ENCODE measurements at places on chromosomes 16 and 17.
A peak's percentile ranks its signal among the peaks of the same experiment; 100 is the strongest.

DNA sequence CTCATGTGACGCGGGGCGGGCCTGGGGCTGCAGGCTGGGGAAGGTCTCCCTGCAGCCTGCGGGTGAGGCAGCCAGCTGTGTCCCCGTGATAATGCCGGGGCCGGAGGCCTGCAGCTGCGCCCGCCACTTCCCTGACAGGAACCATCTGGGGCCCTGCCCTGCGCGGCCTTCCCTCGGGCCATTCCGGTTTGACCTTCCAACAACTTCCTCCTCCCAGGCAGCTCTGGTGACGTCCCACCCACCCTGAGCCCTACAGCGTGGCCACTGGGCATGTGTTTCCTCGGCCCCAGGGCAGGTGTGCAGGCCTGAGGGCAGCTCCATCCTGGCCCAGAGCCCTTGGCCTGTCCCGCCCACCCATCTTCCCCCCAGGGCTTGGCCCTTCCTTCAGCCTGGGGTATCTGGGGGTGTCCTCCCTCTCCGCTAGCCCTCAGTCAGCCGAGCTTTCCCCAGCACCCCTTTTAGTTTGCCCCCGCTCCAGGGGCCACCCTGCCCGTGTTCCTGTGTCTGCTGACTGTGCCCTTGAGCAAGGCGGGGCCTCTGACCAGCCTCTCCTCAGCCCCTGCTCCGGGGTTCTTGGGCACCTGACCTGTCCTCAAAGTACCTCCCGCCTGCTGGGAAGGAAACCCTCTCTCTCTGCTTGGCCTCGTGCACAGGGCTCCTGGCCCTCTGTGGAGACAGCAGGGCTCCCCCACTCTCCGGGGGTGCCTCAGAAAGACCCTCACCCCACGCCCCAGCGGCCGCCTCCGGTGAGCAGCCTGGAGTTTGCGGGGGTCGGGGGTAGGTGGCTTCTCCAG lies at the start of gene CBFA2T3:
TSS of gene CBFA2T3 (minus strand) at position 190 of the 794 bp plus-strand sequence. CDS start 400 bp downstream, outside the sequence.
- DNase-seq = no peak

GRCh38 chr16:68331879-68332410 lies 21.1 kb downstream of the PRMT7 start:
- peak; percentile 62 for DNase-seq

DNA sequence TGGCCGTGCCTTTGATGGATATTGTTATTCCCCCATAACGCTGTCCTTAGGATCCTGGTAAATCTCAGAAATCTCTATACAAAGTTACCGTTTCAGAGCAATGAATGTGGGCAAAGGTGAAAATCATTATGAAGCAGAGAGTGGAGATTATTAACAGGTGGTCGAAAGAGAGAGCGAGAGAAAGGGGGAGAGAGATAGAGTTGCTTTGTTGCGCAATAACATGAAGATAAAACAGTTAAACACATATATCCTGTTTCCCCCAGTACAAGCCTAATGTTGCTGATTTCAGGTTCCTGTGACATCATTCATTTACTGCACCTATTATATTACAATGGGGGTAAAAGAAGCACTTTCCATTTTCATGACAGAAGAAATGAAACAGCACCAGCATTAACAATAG lies 535.4 kb upstream of the RBFOX1 start:
- no peak for DNase-seq

GRCh38 chr16:87924811-87925670 lies 11.3 kb downstream of the CA5A start:
- DNase-seq = no peak

- DNase-seq = no peak
These were observed 18.4 kb upstream of the C16orf82 start for GRCh38 chr16:27048316-27048715.

DNA sequence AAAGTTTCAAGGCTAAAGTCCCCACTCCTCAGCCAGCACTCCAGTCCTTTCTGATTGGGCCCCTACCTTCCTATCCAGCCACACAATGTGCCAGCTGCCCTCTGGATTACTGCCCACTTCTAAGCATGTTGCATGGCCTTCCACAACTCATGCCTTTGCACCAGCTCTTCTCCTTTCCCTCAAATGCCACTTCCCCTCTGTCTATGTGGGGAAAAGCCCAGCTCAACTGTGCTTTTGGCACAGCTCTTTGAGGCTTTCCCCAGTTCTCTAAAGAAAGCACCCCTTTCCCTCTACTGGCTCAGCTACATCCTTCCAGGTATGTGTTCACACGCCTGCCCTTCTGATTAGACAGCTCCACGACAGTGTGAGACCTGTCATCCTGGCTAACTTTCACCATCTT lies 18.5 kb downstream of the GTF3C1 start:
- no peak for DNase-seq

- DNase-seq = no peak
These were observed 6.6 kb downstream of the SEZ6 start for GRCh38 chr17:28999206-28999605.

DNA sequence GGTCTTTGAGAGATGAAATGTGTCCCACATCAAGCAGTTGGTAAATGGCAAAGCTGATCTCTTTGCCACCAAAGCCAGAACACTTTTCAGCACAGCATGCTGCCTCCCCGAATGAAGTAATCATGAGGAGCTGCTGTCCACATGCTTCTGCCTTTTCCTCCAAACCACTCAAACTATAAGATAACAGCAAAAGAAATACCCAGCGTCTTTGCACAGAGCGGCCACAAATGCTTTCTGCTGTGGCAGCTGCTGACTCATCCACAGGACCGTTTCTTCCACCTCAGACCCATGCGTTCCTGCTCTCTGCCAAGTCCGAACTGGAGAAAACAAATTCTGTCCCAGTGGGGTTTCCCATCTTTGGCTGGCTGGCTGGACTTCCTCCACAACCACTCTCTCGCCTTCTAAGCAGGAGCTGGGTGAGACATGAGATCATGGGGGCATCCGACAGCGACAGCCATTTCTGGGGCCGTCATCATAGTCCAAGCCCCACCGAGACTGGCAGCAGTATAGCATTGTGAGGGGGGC lies 27.1 kb downstream of the TBC1D3B start:
- DNase-seq = peak; percentile 79

DNA sequence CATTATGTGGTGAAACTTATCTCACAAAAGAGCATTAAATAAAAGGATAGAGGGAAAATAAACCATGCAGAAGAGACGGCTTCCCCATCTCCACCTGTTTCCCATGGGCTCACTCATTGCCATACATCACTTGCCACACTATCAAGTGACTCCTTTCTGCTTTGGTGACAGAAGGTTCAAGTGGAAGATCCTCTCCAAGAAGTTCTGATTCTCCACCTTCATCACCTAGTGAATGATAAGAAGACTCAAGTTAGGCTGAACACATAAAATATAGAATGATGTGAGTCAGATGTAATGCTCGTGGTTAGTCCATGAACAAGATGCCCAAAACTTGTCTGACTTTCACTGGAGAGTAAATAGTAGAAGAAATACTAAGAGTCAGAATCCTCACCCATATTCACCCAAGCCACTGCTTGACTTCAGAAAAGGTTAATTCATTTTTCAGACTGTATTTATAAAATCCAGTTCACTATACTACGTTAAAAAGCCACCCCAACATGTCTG lies 100.1 kb upstream of the TOB1 start:
- no peak for DNase-seq

- no peak for DNase-seq
These were observed 739 bp upstream of the SGCA start for GRCh38 chr17:50165066-50165465.

GRCh38 chr17:71260366-71260940 lies 860.4 kb upstream of the SOX9 start:
- peak; percentile 48 for DNase-seq

- peak; percentile 8 for DNase-seq
These were observed 453.3 kb downstream of the KCNJ2 start for GRCh38 chr17:70622368-70623260.

DNA sequence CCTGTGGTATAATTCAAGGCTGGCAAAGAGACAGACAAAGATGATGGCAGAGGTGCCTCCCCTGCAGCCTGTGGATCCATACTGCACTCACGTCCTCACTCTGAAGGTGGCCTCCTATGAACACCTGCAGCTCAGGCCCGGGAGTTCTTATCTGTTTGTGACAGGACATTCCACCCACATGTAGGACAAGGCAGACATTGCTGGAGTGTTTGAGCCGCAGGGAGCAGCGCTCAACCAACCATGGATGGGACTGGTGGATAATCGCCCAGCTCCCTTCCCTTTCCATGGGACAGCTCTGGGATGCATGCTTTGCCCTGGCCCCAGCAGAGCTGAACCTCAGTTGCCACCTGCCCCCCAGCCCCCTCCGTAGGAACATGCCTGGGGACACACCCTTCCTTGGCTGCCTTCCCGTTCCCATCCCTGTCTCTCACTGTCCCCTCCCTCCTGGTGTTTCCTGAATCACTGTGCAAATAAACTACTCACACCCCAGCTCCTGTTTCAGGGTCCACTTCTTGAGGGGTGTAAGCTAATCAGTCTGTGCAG lies 22.2 kb downstream of the ITPRIPL2 start:
- DNase-seq = peak; percentile 31

DNA sequence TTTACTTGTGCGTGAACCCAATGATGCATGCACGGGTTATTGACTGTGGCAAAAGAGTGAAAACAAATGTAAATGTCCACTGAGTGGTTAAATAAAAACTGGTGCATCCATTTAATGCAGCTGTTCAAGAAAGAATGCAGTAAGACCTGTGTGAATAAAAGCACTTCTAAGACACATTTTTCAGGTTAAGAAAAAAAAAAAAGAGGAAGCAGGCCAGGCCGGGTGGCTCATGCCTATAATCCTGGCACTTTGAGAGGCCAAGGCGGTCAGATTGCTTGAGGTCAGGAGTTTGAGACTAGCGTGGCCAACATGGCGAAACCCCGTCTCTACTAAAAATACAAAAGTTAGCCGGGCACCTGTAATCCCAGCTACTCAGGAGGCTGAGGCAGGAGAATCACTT lies 11.8 kb downstream of the CNGB1 start:
- no peak for DNase-seq

DNA sequence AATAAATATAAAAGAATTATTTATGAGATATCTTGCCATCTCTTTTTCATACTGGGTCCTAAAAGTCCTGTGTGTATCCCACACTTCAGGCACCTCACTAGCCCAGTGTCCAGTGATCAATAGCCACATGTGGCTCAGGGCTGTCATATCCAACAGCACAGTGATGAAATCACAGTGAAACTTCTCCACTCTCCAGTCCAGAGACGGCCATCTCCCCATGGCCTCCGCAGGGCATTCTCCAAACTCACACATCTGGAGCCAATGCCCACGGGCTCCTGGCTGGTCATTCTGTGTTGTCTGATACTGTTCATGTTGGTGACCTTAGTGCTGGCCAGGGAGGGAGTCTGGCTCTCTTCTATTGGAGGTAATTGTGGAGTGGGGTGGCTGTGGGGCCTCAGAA lies 125.2 kb upstream of the SDK2 start:
- DNase-seq = peak; percentile 28

DNA sequence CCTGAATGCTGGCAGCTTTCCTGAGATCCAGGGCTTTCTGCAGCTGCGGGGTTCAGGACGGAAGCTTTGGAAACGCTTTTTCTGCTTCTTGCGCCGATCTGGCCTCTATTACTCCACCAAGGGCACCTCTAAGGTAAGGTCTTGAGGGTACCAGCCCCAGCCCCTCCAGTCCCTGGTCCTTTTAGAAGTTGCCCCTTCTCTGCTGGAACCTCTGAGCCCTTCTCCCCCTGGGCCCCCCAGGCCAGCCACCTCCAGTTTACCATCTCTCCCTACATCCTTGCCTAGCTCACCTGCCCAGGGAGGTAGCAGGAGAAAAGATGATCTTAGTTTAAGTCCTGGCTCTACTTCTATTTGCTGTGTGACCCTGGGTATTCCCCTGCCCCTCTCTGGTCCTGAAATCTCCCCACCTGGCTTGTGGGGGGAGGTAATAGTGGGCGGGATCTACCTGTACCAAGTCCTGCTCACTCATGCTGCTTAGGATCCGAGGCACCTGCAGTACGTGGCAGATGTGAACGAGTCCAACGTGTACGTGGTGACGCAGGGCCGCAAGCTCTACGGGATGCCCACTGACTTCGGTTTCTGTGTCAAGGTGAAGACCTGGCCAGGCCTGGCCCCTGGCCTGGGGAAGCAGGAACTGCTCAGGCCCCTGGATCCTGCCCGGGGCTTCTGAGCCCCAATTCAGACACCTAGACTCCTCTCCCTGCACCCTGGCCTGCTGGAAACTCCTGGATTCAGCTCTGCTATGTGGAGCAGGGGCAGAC lies 6.5 kb downstream of the GRB7 start:
- DNase-seq = no peak

DNA sequence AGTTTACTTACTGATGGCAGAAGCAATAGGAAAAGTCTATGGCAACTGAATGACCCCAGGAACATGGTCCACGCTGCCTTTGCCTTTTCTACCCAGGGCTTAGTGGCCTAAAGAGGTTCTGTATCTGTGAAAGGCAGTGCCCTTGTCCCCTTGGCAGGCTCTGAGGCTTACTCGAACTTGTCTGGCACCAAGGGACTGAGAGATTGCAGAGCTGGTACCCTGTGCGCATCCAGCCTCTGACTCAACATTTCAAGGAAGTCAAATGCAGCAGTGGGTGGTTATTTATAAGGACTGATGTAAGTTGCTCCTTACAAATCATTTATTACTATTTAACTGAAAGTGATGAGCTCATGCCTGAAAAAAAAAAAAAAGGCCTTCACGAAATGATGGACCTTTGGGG lies 299.9 kb upstream of the MYOCD start:
- DNase-seq = no peak

- no peak for DNase-seq
These were observed 5.6 kb downstream of the SBK1 start for GRCh38 chr16:28297784-28298510.

GRCh38 chr17:38460716-38461630 lies 32.7 kb downstream of the ARHGAP23 start:
- no peak for DNase-seq

GRCh38 chr16:68297908-68298307 lies 12.8 kb downstream of the SLC7A6OS start:
- no peak for DNase-seq

DNA sequence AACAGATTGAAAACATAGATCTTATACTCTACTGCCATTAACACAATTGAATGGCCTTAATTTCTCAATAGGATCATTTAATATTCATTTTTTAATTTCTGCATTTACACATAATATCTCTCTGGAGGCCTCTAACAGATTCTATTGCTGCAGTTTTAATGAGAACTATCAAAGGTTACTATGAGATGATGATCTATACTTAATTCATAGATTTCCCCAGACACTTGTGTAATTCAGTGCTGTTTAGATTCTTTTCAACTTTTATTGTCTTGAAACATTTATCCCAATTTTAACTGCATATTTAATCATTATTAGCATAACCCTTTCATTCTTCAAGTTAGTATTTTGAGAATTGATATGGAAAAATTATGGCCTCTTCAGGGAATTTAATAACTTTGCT lies 1056.5 kb upstream of the CDH8 start:
- no peak for DNase-seq
